ENCODE measurements at places on chromosomes 12 and 14.

GRCh38 chr12:64180951-64181350, 41.1 kb downstream of the KICS2 start:
- DNase-seq: no peak

GRCh38 chr14:101588990-101589389, 27.7 kb downstream of the DIO3 start:
- DNase-seq: no peak

DNA sequence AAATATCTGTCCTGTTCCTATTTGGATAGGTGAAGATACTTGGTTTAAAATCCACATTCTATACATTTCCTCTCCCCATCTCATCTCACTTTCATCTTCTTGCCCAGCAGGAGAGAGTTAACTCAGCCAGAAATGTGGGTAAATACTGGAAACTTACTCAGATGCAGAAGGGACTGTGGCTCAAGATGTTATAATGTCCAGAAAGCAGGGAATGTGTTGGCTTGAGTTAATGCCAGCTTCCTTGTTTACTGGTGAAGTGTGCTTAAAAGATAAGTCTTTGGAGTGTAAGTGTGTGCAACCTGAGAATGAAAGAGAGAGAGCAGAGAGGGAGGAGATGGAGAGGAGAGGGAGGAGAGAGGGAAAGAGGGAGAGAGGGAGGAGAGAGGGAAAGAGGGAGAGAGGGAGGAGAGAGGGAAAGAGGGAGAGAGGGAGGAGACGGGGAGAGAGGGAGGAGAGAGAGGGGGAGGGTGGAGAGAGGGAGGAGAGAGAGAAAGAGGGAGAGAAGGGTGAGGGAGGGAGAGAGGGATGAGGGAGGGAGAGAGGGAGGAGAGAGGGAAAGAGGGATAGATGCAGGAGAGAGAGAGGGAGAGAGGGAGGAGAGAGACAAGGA, 22.0 kb upstream of the SNRPF start:
- DNase-seq: no peak

- no peak for DNase-seq
Measured at GRCh38 chr12:131370321-131370720, 340.6 kb upstream of the SFSWAP start.

- no peak for DNase-seq
Measured at GRCh38 chr14:69458350-69458749, 26.2 kb upstream of the PLEKHD1 start.

GRCh38 chr12:56351325-56351724, 8.6 kb downstream of the STAT2 start:
- DNase-seq: no peak

DNA sequence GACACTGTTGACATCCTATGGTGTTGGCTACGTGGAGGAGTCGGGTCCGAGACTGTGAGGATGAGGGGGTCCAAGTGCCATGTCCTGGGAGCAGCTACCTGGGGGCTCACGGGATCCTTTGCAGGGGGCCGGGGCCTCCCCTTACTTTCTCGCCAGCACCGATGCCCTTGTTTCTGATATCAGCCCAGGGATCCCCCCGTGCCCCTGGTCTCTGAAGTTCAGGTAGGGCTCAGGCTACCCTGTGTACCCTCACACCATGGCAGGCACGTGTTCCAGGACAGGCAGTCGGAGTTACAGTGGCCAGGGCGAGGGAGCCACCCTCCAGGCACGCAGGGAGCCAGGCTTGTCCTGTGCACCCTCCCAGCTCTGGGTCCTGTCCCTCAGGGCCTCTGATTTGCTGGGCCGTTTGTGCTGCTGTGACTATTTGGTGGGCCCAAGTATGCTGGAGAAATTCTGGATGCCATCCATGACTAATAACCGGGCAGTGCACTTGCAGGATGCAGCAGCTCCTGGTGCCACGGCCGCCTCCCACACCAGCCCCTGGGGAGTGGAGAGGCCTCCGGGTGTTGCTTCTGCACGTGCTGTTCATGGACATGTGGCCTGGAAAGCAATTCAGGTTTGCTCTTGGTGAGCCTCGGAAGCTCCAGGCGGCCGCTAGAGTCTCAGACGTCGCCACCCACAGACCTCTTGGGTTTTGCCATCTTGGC, 93.1 kb upstream of the SFSWAP start:
- DNase-seq: no peak

DNA sequence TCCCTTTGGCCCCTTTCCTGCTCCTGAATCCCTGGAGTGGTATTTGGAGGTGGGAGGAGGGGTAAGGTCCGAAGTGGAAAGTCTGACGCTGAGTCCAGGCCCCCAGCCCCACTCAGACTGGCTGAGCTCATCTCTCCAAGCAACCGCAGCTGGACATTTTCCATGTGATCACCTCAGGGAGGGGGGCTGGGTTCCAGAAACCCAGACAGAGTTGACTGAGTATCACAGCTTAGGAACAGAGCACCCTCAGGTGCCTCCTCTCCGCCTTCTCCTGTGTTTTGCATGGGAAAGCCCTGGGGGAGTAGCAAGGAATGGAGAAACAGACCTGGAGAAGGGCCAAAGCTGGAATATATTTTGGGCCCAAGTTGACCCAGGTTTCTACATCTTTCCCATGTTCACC, 8.0 kb upstream of the ITGA5 start:
- DNase-seq: no peak

- no peak for DNase-seq
Measured at GRCh38 chr12:3647504-3647903, 105.4 kb downstream of the CRACR2A start.

- DNase-seq: no peak
Measured at GRCh38 chr12:5051334-5051733, 7.7 kb downstream of the KCNA5 start.

GRCh38 chr12:2138871-2139308, 86.1 kb downstream of the CACNA1C start:
- no peak for DNase-seq

GRCh38 chr12:93657071-93657470, 20.1 kb upstream of the CRADD start:
- DNase-seq: no peak

DNA sequence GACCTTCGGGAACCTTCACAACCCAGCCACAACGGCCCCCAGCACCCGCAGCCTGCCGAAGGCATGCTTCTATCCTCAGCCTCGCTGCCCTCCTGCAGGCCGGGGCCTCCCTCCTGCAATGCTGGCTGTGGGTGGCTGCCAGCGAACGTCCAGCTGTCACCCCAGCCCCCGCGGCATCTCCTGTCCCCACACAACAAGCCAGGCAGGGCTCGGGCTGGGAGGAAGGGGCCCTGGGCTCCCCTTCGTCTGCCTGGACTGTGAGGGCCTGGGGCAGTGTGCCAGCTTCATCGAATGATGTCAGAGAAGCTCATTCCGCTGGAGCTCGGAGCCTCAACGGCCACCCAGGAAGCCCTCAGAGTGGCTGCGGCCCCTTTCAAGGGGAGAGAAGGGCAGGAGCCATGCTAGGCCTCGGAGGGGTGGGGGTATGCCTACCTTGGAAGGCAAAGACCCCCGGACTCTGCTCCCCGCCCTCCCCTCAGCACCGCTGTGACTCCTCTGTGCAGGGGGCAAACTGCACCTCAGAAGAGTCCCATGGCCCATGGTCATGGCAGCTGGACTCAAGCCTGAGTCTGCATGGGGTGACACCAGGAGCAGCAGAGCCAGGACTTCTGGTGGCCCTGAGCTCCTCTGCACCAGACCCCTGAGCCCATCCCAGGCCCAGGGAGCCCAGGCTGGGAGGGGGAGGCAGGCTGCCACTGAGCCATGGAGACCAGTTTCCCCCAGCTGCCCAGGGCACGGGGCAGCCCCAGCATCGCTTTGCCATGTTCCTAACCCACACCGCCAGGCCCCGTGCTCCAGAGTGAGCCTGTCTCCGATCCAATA, 24.7 kb upstream of the C14orf180 start:
- DNase-seq: no peak

DNA sequence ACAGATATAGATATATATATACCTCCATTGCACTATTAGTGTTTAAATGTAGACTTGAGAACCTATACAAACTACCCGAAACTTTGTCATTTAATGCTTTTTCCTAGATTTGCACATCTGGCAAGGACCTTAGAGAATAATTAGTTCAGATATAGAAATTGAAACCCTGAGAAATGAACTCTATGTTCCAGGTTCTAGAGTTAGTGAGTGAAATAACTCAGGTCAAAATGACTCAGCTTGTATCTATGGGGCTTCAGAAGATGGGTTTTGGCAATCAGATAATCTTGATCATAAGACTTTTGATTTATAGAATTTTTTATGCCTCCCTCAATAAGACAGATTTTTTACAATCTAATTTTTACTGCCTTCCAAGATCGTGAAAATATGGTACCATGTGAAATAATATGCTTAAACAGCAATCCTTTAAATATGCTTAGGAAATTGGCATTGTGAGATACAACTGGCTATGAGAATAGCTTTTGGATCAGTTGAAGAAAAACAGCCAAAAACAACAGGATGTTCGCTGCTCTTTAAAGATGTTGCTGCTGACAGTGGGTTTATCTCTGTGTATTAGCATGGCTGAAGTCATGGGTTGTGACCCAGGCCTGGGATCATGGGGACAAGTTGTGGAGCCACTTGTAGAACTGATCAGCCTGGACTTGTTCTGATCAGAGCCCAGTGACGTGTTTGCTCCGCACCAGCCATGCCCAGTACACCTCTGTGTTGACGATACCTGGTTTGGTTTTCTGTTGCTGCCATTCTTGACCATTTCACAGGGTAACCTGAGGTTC, 63.6 kb downstream of the TTLL5 start:
- DNase-seq: no peak
